Esophagus squamous epithelium (tissue), 5 donors: ENCODE measurements at places on chromosomes 2 and 18. TPM values are rescaled to one million over a fixed set of nuclear protein-coding genes. Genes with fewer than 3 reads are reported as not detected.

DLGAP1 gene
- 0.09 TPM for total RNA-seq

LRRC30 gene
- total RNA-seq: not detected

PRKAG3 gene
- total RNA-seq: not detected

DNA sequence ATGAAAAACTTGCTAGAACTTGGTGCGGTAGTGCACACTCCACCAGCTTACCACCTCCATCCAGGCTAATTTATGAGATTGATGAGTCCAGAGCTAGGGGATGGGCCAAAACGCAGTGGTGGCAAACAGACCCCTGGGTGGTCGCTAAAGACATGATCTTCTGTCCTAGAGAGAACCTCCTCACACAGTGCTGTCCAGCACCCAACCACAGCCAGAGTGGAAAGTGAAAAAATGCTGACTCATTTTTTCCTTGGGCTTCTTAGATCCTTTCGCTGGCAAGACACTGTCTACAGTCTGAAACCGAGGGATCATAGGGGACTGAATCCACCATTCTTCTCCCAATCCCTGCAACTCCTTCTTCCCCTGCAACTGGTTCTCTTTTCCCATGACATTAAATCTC, 4.1 kb downstream of the ANTXR1 start:
- peak overlapping the region; percentile 29 for H3K4me3 ChIP-seq
- peak overlapping the region; percentile 21 for H3K27ac ChIP-seq
- no peaks in the 10 kb centered on the region for H3K36me3 ChIP-seq
- H3K4me1 ChIP-seq: peaks cover 38% of the 10 kb centered on the region
- H3K27me3 ChIP-seq: no peaks in the 10 kb centered on the region

GRCh38 chr2:160087854-160088745, 25.7 kb upstream of the PLA2R1 start:
- no peak overlapping the region for H3K4me3 ChIP-seq
- H3K4me1 ChIP-seq: no peaks in the 10 kb centered on the region
- H3K27ac ChIP-seq: no peak overlapping the region
- no peaks in the 10 kb centered on the region for H3K36me3 ChIP-seq
- no peaks in the 10 kb centered on the region for H3K27me3 ChIP-seq

DNA sequence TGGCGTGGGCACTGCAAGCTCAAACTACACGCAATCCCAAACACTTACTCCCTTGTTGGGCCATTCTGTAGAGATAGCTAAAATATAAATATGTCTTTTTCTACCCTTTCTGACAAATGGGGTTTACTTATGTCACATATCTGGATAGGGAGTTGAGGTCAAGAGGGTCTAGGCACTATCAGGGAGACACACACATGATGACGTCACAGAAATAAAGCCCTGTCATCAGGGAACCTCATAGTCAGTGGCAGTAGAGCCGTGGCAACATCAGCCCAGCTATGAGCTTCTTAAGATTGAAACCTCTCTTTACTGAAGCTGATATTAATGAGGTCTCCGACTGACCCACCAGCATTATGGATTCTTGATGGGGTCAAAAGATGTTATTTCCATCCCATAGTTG, 234.6 kb upstream of the CDH7 start:
- H3K4me1 ChIP-seq: no peaks in the 10 kb centered on the region
- no peak for DNase-seq
- H3K27me3 ChIP-seq: no peaks in the 10 kb centered on the region
- H3K36me3 ChIP-seq: no peaks in the 10 kb centered on the region
- no peak overlapping the region for H3K4me3 ChIP-seq

- no peak overlapping the region for H3K27ac ChIP-seq
- no peaks in the 10 kb centered on the region for H3K36me3 ChIP-seq
- no peak overlapping the region for H3K4me3 ChIP-seq
- no peaks in the 10 kb centered on the region for H3K4me1 ChIP-seq
- no peak for DNase-seq
Measured at GRCh38 chr18:59094569-59094968, 45.1 kb upstream of the SEC11C start.

DNA sequence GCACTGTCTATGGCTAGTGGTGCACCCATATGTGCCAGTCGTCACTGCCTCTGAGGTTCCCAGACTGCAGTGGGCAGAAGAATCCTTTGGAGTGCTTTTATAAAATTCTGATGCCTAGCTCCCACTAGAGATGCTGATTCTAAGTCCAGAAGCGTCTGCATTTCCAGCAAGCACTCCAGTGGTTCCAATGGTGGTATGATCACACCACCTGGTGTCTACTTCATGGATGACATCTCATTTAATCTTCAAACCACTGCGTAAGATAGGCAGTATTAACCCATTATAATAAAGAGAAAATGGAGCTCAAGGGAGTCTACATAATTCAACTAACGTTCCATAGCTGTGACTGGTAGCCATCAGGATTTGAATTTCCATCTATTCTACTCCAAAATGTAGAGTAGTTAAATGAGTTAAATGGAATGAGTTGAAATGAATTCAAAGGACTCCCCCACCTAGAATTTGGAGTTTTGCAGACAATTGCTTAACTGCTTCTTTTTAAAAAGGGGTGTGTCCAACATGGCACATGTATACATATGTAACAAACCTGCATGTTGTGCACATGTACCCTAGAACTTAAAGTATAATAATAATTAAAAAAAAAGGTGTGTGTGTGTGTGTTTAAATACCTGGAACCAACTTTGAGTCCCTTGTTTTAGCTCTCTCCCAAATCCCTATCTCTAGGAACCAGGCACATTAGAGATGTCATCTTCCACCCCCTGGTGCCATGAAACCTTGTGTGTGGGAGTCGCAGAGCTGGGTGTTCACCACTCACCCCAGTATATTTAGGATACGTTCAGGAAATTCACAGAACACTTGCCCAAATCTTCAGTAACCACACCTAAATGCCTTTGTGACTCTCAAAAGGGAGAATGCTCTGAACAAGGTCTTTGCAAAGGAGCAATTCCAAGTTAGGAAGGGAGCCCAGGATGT, 14.1 kb downstream of the LAMA3 start:
- H3K36me3 ChIP-seq: no peaks in the 10 kb centered on the region
- H3K4me1 ChIP-seq: no peaks in the 10 kb centered on the region
- H3K27me3 ChIP-seq: no peaks in the 10 kb centered on the region
- no peak for DNase-seq

GRCh38 chr2:64049633-64050220, 30.5 kb upstream of the VPS54 start:
- no peaks in the 10 kb centered on the region for H3K36me3 ChIP-seq
- H3K27me3 ChIP-seq: no peaks in the 10 kb centered on the region
- H3K4me1 ChIP-seq: peaks cover 3% of the 10 kb centered on the region
- no peak overlapping the region for H3K27ac ChIP-seq
- peak; percentile 31 for DNase-seq
- no peak overlapping the region for H3K4me3 ChIP-seq

DNA sequence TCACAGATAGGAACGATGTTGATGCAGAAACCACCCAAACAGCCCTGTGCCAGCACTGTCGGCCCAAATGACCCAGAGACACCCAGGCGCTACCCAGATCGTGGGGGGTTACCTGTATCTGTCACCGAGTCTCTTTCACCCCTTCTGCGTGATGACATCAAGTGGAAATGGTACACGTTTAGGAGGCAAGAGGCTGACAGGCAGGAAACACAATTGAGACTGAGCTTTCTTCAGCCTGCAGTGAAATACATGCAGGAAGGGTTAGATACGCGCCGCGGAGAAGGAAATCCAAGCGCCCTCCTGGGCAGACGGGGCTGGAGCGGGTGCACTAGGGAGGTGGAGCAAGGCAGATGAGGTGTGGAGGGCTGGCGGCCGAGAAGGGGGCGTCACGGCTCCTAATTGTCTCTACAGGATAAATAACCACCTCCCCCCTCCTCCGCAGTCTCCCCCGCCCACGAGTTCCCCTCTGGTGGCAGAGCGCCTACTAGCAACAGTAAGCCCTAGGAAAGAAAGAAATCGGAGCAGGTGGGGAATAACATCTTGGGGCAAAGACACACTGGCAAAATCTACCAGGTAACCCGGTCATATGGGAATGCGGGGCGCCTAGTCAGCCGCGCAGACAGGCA, at the start of gene RNF152:
TSS of gene RNF152 (minus strand) at position 325 of the 626 bp plus-strand sequence. CDS start 76,544 bp downstream, outside the sequence.
- no peaks in the 10 kb centered on the region for H3K27me3 ChIP-seq
- H3K4me3 ChIP-seq: peak within 1 kb of the TSS; percentile 93
- peak within 1 kb of the TSS; percentile 92 for H3K27ac ChIP-seq
- peaks cover 8% of the 10 kb centered on the region for H3K4me1 ChIP-seq
- no peaks in the 10 kb centered on the region for H3K36me3 ChIP-seq

- H3K27me3 ChIP-seq: no peaks in the 10 kb centered on the region
- no peak overlapping the region for H3K4me3 ChIP-seq
- no peak for DNase-seq
- H3K36me3 ChIP-seq: no peaks in the 10 kb centered on the region
- H3K4me1 ChIP-seq: no peaks in the 10 kb centered on the region
- no peak overlapping the region for H3K27ac ChIP-seq
Measured at GRCh38 chr2:128214866-128215460, 103.7 kb downstream of the HS6ST1 start.

DNA sequence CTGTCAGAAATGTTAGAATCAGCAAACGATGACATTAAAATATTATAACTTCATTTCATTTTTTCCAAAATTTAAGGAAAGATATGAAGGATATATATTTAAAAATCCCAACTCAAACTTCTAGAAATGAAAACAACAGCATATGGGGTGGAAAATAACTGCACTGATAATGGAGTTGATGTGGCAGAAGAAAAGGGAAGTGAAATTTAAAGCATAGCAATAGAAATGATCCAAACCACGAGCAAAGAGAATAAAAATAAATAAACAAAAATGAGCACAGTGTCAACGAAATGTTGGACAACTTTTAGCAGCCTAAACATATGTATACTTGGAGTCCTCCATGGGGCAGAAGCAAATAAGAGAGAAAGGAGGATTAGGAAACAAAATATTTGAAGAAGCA, 280.2 kb downstream of the KCNJ3 start:
- no peak for DNase-seq
- H3K27me3 ChIP-seq: no peaks in the 10 kb centered on the region
- H3K4me3 ChIP-seq: no peak overlapping the region
- H3K4me1 ChIP-seq: no peaks in the 10 kb centered on the region
- H3K27ac ChIP-seq: no peak overlapping the region

DNA sequence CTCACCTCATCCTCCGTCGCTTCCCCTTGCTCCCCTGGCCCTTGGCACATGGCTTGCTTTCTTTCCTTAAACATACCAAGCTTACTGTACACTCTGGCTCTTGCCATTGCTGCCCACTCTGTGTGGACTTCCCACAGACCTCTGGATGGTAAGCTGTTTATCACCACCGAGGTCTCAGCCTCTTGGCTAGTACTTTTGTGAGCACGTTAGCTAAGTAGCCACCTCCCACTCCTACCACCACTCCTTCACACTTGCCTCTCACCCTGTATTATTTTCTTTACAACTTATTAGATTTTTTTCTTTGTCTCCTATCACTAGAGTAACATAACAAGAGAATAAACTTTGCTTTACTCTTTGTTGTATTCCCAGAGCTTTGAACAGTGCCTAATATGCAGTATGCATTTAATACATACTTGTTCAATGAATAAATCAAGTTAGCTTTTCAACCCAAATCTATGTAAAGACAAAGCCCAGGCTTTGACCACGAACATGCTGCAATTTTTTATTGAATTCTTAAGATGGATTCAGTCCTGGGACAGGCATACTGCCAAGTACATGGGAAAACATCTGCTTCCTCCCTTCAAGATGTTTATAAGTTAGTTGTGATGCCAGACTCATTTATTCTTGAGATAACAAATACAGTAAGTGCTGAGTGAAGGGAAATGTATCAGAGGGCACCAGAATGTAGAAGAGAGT, 25.0 kb upstream of the MSGN1 start:
- no peaks in the 10 kb centered on the region for H3K4me1 ChIP-seq
- no peaks in the 10 kb centered on the region for H3K36me3 ChIP-seq
- no peak for DNase-seq
- H3K4me3 ChIP-seq: no peak overlapping the region

- no peaks in the 10 kb centered on the region for H3K27me3 ChIP-seq
- H3K4me3 ChIP-seq: no peak overlapping the region
- H3K27ac ChIP-seq: no peak overlapping the region
- no peaks in the 10 kb centered on the region for H3K36me3 ChIP-seq
- H3K4me1 ChIP-seq: no peaks in the 10 kb centered on the region
Measured at GRCh38 chr18:6547476-6547875, 132.8 kb upstream of the L3MBTL4 start.

- no peak overlapping the region for H3K4me3 ChIP-seq
- no peak for DNase-seq
- H3K27me3 ChIP-seq: no peaks in the 10 kb centered on the region
- no peaks in the 10 kb centered on the region for H3K36me3 ChIP-seq
Measured at GRCh38 chr2:106745468-106745867, 140.5 kb downstream of the ST6GAL2 start.

DNA sequence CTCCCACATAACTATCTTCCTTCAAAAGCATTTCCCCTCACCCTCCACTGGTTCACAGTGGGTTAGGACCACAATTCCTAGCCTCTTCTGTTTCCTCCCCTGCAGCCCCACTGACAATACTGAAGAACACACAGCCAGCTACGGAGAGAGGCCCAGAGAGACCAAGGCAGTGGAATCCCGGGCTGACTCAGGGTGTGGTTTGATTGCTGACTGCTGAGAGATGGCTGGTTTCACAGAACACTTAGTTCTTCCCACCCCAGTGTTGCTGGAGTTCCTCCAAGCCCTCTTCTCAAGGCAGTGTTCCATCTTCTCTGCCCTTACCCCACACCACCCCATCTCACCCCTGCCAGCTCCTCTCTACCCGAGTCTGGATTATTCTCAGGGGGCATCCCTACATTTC, 43.3 kb upstream of the ZFP36L2 start:
- H3K27ac ChIP-seq: peak overlapping the region; percentile 67
- no peaks in the 10 kb centered on the region for H3K27me3 ChIP-seq
- H3K4me3 ChIP-seq: no peak overlapping the region
- peaks cover 55% of the 10 kb centered on the region for H3K4me1 ChIP-seq

- H3K36me3 ChIP-seq: no peaks in the 10 kb centered on the region
- H3K27ac ChIP-seq: no peak overlapping the region
- H3K4me3 ChIP-seq: no peak overlapping the region
- no peaks in the 10 kb centered on the region for H3K27me3 ChIP-seq
- no peak for DNase-seq
Measured at GRCh38 chr2:86753606-86754005, 33.5 kb downstream of the RMND5A start.

GRCh38 chr18:35411625-35412351, 34.7 kb upstream of the ZNF396 start:
- DNase-seq: no peak
- peak overlapping the region; percentile 70 for H3K27ac ChIP-seq
- H3K4me1 ChIP-seq: peaks cover 9% of the 10 kb centered on the region

- no peaks in the 10 kb centered on the region for H3K36me3 ChIP-seq
- no peaks in the 10 kb centered on the region for H3K4me1 ChIP-seq
- H3K27me3 ChIP-seq: no peaks in the 10 kb centered on the region
Measured at GRCh38 chr2:44244135-44244871, 31.0 kb upstream of the SLC3A1 start.

GRCh38 chr18:9914584-9915290, 921 bp downstream of the VAPA start:
- peak overlapping the region; percentile 97 for H3K4me3 ChIP-seq
- H3K27ac ChIP-seq: peak overlapping the region; percentile 100
- DNase-seq: no peak
- no peaks in the 10 kb centered on the region for H3K36me3 ChIP-seq
